Ammon's horn (tissue), 1 donor: ENCODE measurements at places on chromosomes 16 and 17.

DNA sequence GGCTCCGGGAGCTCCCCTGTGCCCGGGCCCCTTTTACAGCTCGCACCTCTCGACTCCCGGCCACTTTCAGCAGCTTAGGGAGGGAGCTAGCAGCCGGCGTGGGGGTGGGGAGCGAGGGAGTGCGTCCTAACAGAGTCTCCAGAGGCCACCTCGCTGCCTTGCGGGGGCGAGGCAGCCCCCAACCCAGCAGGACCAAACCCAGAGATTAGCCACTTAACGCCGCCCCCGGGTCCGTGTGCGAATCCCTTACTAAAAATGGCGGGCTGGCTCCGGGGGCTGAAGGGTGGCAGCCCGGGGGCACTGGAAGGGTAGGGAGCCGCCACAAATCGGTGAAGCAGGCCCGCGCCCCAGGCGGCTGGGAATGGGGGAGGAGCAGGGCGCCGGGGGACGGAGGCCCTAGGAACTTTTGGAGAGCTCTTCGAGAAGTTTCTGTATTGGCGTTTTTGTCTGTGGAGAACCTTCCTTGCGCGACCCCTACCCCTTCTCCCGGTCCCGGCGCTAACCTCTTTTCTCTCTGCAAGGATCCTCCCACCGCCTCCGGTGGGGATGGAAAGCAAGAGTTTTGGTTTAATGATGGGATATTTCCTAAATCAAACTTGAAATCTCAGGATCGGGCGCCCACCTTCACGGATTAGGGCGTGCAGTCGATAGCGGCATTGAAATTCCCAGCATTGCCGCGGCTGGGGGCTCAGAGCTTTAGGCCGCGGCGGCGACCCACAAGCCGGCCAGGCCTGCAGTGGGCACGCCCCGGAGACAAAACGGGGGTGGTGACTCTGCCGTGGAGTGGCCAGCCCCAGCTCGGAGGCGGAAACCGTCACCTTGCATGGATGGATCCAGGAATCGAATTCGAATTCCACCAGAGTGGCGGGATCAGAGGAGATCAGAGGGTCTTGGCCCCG, 793 bp upstream of the IRX3 start:
- no peak for DNase-seq

DNA sequence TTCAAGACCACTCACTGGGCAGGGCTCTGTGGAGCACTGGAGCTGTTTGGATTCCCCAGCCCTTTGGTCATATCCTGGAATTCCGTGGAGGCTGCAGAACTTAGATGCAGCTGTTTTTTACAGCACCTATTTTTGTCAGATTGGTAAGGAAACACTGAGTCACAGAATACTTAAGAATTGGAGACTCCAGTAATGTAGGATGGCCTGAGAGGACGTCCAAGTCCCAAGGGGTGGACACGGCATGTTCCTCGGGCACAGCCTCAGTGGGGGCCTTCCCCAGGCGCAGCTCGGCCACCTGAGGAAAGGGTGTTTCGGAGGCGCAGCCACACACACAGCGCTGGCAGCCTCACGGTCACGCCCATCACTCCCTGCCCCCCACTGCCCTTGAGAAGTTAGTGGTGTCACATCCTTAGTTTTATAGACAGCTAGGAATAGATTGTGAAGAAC, 14.8 kb downstream of the PLD6 start:
- no peak for DNase-seq

GRCh38 chr16:52383640-52384292, 163.2 kb downstream of the TOX3 start:
- no peak for DNase-seq

- DNase-seq = no peak
Observed at GRCh38 chr16:68035227-68035626, 12.1 kb downstream of the DUS2 start.

DNA sequence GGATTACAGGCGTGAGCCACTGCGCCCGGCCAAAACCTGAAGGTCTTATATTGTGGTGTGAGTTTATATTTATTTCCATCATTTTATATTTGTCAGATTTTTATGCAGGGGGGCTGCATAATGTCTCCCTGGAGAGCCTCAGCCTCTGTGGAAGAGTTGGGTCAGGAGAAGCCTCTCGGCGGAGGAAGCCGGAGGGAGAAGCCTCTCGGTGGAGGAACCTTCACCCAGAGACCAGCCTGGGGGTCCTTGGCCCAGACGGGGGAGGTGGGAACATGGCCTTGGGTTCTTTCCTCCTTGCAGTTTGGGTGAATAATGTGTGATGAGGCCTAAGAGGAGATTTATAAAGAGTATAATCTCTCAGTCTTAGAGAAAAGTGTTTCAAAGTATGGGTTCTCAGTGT, 22.4 kb upstream of the ZNF750 start:
- DNase-seq = no peak
